Right lobe of liver (tissue), 6 donors: ENCODE measurements at places on chromosomes 5 and 9. TPM values are rescaled to one million over a fixed set of nuclear protein-coding genes. Genes with fewer than 3 reads are reported as not detected.

DNA sequence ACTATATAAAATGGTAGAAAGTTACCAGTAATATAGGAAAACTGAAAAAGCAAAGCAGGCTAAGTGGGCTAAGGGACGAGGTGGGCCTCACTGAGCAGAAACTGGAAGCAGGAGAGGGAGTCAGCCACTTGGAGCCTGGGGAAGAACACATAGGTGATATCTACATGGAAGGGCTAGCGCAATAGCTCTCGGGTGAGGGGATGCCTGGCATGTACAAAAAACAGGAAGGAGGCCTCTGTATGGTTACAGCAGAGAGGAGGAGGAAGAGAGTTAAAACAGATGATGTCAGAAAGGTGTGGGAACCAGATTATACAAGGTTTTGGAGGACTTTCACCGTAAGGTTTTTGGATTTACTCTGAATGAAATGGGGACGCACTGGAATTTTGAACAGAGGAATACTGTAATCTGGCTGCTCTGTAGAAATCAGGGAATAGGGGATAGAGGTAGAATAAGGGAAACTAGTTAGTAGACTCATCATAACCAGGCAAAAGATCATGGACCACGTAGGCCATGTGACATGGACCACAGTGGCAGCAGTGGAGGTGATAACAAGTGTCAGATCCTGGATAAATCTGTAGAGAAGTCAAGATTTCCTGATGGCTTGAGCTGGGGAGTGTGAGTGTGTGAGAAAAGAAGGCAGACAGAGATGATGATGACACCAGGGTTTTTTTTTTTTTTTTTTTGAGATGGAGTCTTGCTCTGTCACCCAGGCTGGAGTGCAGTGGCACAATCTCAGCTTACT, 52.5 kb downstream of the FNBP1 start:
- H3K4me3 ChIP-seq = no peak overlapping the region
- no peaks in the 10 kb centered on the region for H3K4me1 ChIP-seq
- no peaks in the 10 kb centered on the region for H3K27me3 ChIP-seq
- H3K27ac ChIP-seq = no peak overlapping the region
- no peaks in the 10 kb centered on the region for H3K36me3 ChIP-seq

ACOT12 gene
- total RNA-seq = 102 TPM

RHOBTB3 gene
- 24.1 TPM for total RNA-seq

GRCh38 chr5:78060421-78060820, 234.1 kb downstream of the AP3B1 start:
- no peaks in the 10 kb centered on the region for H3K27me3 ChIP-seq
- H3K4me3 ChIP-seq = no peak overlapping the region
- no peaks in the 10 kb centered on the region for H3K4me1 ChIP-seq
- no peak for DNase-seq

GRCh38 chr5:104095527-104095926, 532.9 kb upstream of the NUDT12 start:
- no peak for DNase-seq
- no peaks in the 10 kb centered on the region for H3K27me3 ChIP-seq
- no peak overlapping the region for H3K4me3 ChIP-seq
- H3K27ac ChIP-seq = no peak overlapping the region
- H3K4me1 ChIP-seq = no peaks in the 10 kb centered on the region

NTNG2 gene
- 0.31 TPM for total RNA-seq

DNA sequence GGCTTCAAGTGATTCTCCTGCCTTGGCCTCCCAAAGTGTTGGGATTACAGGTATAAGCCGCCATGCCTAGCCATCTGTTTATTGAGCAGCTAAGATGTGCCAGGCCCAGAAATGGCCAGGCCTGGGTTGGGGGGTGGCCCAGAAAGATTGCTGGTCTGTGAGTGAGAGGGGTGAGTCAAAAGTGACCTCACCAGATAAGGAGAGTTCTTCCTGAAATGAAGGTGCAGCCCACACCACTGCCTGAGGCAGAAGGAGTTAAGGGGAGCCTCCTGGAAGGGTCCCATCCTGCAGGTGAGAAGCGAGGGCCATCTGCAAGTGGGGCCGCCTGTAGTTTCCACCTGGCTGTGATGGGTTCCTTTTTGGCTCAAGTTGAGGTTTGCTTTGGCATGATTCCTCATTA, 96.9 kb upstream of the KLF4 start:
- no peaks in the 10 kb centered on the region for H3K27me3 ChIP-seq
- H3K36me3 ChIP-seq = no peaks in the 10 kb centered on the region
- H3K27ac ChIP-seq = no peak overlapping the region
- DNase-seq = no peak

TAF11L13 gene
- total RNA-seq = not detected

TNFSF15 gene
- total RNA-seq = 0.35 TPM
